ENCODE measurements at places on chromosomes 5 and 9.

DNA sequence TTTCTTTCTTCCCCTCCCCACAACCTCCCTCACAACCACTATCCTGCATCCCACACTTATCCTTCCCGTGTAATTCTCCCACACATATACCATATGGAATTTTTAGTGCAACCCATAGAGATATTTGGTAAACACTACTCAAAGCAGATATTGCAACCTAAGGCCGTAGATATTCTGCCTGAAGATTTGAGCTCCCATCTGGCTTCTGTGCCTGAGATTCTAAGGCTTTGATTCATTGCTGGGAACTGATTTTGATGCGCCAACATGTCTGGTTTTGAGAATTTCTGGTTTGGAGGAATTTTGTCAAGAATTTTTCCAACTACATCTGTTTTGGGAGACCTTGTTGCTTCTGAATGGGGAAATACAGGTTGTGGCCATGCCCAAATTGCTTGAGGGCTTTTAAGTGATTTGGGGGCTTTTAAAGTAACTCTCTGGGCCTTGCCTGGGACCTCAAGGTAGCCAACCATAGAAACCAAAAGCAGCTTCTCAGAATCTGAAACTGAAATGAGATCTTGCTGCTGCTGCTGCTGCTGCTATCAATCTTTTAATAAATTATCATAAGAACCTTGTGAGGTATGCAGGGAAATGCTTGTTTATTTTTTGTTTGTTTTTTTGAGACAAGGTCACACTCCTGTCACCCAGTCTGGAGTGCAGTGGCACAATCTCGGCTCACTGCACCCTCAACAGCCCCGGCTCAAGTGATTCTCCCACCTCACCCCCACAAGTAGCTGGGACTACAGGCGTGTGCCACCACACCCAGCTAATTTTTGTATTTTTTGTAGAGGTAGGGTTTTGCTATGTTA, 36.2 kb downstream of the PLAC8L1 start:
- no peaks in the 10 kb centered on the region for H3K27me3 ChIP-seq
- no peaks in the 10 kb centered on the region for H3K36me3 ChIP-seq
- no peak overlapping the region for H3K4me3 ChIP-seq
- DNase-seq, result no peak
- no peaks in the 10 kb centered on the region for H3K4me1 ChIP-seq

- H3K27me3 ChIP-seq, result no peaks in the 10 kb centered on the region
- no peak overlapping the region for H3K27ac ChIP-seq
- no peaks in the 10 kb centered on the region for H3K36me3 ChIP-seq
- H3K4me1 ChIP-seq, result peaks cover 8% of the 10 kb centered on the region
- H3K4me3 ChIP-seq, result no peak overlapping the region
Measured at GRCh38 chr5:31770132-31770720, 131.3 kb downstream of the PDZD2 start.

- no peaks in the 10 kb centered on the region for H3K27me3 ChIP-seq
- H3K36me3 ChIP-seq, result no peaks in the 10 kb centered on the region
- no peaks in the 10 kb centered on the region for H3K4me1 ChIP-seq
- H3K4me3 ChIP-seq, result no peak overlapping the region
- H3K27ac ChIP-seq, result no peak overlapping the region
Measured at GRCh38 chr5:4831325-4831724, 308.8 kb upstream of the ADAMTS16 start.

GRCh38 chr5:13921578-13921977, 22.9 kb downstream of the DNAH5 start:
- H3K4me3 ChIP-seq, result no peak overlapping the region
- H3K27me3 ChIP-seq, result no peaks in the 10 kb centered on the region
- no peak overlapping the region for H3K27ac ChIP-seq
- H3K36me3 ChIP-seq, result no peaks in the 10 kb centered on the region
- no peak for DNase-seq
- no peaks in the 10 kb centered on the region for H3K4me1 ChIP-seq

GRCh38 chr5:178235588-178235974, 3.0 kb upstream of the PHYKPL start:
- DNase-seq, result no peak
- no peaks in the 10 kb centered on the region for H3K27me3 ChIP-seq
- peaks cover 79% of the 10 kb centered on the region for H3K4me1 ChIP-seq

- peaks cover 3% of the 10 kb centered on the region for H3K4me1 ChIP-seq
- H3K27me3 ChIP-seq, result no peaks in the 10 kb centered on the region
- no peak for DNase-seq
- no peak overlapping the region for H3K4me3 ChIP-seq
- no peak overlapping the region for H3K27ac ChIP-seq
- no peaks in the 10 kb centered on the region for H3K36me3 ChIP-seq
Measured at GRCh38 chr5:34691326-34691725, 35.2 kb downstream of the RAI14 start.

DNA sequence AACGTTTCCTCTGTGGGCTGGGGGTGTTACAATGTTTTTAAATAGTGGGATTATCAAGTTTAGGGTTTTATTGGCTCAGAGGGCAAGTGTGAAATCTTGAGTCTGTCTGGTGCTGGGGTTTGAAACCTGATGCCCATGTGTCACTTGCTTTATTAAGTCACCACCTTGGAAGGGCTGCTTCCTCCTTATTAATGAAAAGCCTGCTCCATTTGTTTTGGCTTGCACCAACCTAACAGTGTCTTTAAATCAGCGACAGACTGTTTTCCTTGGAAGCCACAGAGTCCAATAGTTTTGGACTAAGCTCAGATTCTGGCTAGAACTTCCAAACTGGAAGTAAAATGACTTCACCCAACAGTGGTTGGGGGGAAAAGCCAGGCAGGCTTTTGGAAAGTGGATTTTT, 10.7 kb upstream of the PALM2AKAP2 start:
- H3K27ac ChIP-seq, result no peak overlapping the region
- DNase-seq, result no peak
- H3K4me1 ChIP-seq, result no peaks in the 10 kb centered on the region
- H3K27me3 ChIP-seq, result peaks cover 20% of the 10 kb centered on the region
- H3K36me3 ChIP-seq, result no peaks in the 10 kb centered on the region
